ENCODE measurements at places on chromosomes 13 and 19.

GRCh38 chr13:21147827-21148226 is 28.5 kb downstream of the SKA3 start:
- no peak for DNase-seq

DNA sequence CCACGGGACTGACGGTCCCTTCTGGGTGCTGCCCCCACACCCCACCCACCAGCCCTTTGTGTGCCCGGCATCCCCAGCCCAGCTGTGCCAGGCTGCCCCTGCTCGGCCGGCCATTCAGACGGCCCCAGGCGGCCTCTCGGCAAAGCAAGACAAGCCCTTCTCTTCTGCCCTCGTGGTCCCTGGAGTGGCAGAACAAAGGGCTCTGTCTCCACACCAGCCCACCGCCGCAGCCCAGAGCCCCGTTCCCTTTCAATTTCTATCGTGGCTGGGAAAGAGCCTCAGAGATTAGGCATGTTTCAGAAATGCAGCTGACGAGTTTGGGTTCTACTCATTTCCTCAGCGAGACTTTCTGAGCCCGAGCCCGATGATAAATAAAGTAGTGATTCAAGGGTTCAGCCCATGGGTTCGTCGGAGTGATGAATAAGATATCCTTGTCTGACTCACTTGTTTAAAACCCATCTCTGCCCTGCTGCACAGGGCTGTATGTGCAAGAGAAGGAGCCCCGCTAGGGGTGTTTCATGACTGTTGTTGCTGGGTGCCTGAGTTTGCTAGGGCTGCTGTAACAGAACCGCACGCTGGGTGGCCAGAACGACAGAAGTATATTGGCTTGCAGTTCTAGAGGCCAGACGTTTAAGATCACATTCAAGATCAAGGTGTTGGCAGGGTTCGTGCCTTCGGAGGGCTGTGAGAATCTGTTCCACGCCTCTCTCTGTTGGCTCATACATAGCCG is 4.3 kb downstream of the MYO9B start:
- DNase-seq: no peak

GRCh38 chr19:54204767-54205468 is 4.3 kb downstream of the RPS9 start:
- DNase-seq: no peak

- peak; percentile 44 for DNase-seq
Measured at GRCh38 chr13:40464337-40465014, 202.0 kb downstream of the FOXO1 start.

DNA sequence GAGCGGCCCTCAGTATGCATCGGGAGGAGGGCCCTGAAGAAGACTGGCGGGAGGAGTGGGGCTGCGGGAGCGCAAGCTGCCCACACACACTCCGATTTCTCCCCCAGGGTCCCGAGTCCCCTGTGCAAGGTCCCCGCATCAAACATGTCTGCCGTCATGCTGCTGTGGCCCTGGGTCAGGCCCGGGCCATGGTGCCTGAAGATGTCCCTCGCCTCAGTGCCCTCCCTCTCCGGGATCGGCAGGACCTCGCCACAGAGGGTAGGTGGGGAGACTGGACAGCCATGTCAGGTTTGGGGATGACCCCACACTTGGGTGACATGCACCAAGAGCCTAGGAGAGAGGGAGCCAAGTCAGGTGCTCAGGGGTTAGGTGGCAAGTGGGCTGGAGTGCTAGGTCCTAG is 4.7 kb downstream of the KMT2B start:
- no peak for DNase-seq

DNA sequence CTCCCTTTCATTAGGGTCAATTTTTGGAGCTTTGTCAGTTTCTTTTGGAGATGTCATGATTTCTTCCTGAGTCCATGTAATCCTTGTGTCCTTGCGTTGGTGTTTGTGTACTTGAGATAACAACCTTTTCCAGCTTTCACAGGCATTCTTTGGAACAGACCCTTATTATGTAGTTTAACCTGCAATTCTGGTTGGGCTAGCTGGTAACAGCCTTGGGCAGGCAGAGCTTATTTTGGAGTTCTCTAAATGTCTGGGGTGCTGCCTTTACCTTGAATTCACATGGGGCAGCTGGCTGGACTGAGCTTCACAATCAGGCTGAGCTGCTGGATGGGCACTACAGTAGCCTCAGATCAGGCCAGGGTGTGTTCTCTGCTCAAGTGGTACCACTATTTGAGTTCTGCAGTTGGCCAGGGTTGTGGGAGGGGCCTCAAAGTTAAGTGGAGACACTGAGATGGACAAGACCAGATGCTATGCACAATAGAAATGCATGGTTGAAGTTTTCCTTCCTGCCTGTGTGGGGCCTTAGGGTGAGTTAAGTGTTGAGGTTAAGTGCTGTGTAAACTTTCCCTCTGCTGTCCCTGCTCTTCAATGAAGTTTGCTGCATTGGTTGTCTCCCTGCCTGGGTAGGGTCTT is 277.3 kb downstream of the ATP8A2 start:
- no peak for DNase-seq

DNA sequence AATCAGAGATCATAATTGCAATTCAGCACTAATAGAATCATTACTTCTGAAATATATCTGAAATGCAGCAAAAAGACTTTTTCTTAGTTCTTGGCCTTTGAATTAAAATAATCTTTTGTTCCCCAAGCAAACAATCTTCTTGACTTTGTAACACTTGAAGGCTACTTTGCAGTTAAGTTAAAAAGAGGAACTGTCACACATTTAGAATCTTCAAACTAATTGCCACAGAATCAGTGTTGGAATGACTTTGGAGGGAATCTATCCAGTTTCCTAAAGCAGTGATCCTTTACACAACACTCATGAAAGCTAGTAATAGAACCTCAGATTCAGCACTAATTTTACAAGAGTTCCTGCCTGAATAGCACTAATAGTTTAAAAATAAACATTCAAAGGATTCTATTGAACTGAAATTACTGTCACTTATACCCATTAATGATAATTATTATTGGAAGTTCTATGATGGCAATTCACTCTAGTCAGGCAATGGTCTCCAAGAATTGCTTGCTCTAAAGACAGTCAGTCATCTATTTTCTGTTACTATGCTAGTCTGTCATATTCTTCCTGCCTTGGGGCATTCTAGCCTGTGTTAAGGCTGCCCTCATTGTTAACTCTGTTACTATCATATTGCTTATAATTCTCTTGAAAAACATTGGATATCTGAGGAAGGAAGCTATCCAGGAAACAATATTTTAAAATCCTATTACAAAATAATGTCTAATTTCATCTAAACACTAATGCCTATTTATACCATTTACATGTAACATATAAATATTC is 362.4 kb downstream of the DIAPH3 start:
- no peak for DNase-seq

DNA sequence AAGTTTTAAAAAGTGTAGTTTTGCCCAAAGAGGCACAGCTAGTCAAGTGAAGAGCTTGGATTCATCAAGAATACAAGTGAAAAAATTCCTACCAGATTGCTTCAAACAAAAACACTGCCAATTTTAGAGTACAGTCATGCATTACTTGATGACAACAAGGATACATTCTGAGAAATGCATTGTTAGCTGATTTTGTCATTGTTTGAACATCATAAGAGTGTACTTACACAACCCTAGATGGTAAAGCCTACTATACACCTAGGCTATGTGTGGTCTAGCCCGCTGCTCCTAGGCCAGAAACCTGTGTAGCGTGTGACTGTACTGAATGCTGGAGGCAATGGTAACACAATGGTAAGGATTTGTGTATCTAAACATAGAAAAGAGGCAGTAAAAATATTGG is 41.1 kb downstream of the TMTC4 start:
- peak; percentile 1 for DNase-seq

GRCh38 chr13:44463759-44464158 is 90.1 kb downstream of the SERP2 start:
- no peak for DNase-seq

DNA sequence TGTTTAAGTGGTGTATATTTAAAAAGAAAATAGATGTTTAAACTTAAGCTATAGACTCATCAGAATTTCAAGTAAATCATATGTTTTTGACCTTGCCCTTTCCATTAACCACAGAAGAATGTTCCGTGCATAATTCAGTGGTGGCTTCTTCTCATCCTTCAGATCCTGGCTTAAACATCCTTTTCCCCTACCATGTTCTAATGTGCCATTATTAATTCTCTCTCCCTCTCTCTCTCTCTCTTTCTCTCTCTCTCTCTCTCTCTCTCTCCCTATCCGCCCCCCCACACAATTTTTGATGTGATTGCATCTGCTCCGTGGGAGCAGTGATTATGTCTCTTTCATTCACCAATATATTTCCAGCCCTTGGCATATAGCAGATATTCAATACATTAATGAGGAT is 116.4 kb downstream of the DCLK1 start:
- no peak for DNase-seq

GRCh38 chr19:14117668-14118164 is at the start of gene PRKACA:
Gene PRKACA (minus strand): TSS chr19:14117762. CDS start chr19:14117547, 215 bp downstream.
- peak; percentile 76 for DNase-seq

DNA sequence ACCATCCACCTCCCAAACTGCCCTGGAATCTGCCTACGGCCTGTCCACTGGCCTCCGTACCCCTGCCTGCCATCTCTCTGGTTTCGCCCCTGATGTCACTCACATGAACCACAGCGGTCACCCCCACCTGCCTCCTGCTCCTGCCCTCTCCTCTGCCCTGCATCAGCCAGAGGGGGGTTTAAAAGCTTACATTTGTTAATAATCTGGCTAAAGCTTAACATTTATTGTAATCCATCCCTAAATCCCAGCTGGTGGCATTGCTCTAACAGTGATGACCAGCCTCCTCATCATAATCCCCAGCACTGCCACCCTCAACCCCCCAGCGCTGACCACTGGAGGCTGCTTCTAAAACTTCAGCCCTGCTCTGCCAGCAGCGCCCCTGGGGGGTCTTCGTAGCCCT is 38.9 kb downstream of the DNM2 start:
- no peak for DNase-seq

DNA sequence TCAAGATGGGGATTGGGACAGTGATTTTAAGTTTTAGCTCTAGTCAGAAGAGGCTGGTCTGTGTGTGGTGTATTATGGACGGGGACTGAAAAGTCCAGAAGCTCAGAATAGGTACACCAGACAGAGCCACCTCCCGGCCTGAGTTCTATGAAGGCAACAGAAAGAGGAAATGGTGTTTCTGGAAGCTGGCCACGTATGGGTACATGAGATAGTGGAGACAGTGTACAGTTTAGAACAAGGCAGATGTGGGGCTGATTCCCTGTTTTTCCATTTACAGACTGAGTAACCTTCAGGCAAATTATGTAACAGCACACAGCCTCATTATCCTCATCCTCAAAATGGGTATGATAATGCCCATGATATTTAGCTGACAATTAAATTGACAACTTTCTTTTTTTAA is 1.3 kb downstream of the ZNF175 start:
- DNase-seq: no peak

- DNase-seq: no peak
Measured at GRCh38 chr13:52162279-52163101, 3.1 kb upstream of the NEK3 start.

DNA sequence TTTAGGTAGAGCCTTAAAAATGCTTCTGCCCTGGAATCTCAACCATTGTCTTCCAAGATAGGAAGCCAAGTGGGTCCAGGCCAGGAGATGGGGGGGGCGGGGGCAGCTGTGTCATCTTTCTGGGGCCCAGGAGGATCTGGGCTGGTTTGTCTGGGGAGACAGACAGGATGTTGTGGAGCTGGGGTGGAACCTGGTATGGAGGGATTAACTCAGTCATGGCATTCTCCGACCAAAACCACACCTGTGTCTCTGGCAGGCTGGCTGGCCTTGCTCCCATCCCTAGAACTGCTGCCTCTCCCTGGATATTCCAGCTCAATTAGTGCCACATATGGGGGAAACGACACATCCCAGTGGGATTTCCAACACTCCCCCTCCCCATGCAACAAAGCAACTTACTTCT is 2.7 kb upstream of the MAP2K7 start:
- DNase-seq: no peak

DNA sequence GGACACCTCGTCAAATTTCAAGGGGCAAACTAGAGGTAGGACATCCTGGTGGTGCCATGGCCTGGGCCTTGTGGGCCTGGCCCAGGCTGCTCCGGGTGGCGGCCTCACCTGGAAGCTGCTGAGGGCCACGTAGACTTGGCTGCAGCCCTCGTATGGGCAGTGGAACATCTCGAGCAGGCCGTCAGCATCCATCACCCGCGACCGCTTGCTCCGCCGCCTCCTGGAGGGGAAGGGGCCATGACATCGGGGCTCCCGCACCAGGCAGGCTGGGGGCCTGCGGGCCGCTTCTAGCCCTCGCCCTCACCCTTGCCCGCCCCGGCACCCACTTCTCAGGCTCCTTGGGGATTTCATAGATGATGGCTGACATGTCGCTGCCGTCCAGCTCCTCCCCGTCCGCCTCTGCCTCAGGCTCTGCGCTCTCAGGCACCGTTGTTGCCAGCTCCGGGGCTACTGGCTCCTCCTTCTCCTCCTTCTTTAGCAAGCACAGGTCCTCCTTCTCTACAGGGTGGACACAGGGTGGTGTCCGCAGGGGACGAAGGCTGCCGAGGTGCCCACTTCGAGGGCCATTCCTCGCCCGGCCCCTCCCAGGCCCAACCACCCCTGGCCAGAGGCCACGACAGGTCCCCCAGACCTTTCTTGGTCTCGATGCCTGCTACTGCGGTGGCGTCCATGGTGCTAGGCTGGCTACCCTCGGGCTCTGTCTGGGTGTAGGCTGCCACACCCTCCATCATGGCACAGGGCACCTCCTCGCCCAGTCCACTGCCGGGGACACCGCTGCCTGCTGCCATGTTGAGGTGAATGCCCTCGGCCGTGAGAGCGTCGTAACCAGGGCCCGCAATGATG is 6.0 kb upstream of the ELAVL3 start:
- no peak for DNase-seq

GRCh38 chr13:87677496-87678371 is 6.6 kb downstream of the SLITRK5 start:
- no peak for DNase-seq

DNA sequence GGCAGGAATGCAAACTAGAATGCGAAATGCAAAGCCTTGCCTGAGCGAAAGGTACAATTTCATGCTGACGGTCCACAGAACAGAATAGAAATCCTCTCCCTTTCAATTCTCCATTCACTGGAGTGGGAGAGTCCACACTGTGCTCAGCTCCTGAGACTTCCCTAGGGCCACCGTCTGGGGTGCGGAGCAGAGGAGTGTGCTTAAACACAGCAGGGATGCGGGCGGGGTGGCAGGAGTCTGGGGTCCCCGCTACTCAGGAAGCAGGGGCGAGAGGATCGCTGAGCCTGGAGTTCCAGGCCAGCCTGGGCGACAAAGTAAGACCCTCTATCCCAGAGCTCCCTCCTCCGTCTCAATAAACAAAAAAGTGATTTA is 552 bp upstream of the ZNF816 start:
- no peak for DNase-seq

DNA sequence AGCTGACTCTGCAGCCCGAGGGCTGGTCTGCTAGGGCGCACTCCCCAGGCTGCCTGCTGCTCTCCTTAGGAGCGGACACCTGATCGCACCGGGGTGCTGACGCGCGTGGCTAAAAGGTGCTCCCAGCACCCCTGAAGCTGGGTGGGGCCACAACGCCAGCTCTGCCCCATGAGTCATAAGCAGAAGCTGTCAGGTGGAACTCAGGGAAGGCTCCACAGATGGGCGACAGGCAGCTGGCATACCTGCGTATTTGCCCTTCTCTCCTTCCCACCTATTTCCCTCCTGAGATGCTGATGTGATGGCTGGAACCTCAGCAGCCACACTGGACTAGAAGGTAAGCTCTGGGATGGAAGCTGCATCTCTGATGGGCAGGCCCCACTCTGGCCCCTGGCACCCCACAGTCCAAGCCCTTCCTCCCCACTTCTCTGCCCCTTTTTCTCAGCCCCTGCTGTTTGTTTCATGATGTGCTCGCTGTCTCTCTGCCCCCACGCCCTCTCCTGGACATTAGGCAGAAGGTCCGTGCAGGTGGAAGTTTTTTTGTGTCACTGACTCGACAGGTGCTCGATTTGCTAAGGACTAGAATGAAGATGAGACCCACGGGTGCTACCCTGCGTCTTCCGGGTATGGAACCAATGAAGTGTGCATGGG is 30.3 kb upstream of the CACTIN start:
- DNase-seq: no peak

GRCh38 chr19:54137699-54138488 is at the start of gene CNOT3:
Gene CNOT3 (plus strand): TSS chr19:54137762. CDS start chr19:54142979, 5,217 bp downstream.
- no peak for DNase-seq
